ENCODE measurements at places on chromosomes 3 and 15.

GRCh38 chr3:53194210-53195065 lies 33.4 kb downstream of the PRKCD start:
- DNase-seq: no peak

- no peak for DNase-seq
Measured at GRCh38 chr15:39511916-39512260, 69.0 kb upstream of the THBS1 start.

DNA sequence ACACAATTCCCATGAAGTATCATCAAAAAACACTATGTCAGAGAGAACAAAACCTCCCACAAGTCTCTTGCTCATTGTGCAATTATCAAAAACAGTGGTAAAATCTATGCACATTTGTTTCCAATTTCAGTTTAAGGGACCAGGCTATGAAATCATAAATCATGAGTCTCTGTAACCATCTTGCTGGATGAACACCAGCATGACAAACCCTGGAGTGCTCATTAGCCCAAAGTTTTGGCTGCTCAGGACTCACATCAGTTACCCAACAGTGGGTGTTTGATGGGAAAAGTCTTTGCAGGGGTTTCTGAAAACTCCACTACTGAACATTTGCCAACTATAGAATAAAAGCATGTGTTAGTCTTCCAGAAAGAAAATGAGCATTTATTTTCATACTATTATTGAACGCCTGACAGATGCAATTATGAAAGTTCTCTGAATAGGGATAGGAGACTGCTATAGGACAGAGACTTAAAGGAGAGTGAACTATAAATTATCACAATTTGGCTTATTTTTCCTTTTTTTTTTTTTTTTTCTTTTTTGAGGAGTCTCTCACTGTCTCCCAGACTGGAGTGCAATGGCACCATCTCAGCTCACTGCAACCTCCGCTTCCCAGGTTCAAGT lies 240.8 kb upstream of the KCNMB2 start:
- no peak for DNase-seq

- no peak for DNase-seq
Measured at GRCh38 chr3:141368925-141369794, 856 bp downstream of the ZBTB38 start.

- DNase-seq: no peak
Measured at GRCh38 chr3:28066020-28066419, 175.4 kb upstream of the CMC1 start.

DNA sequence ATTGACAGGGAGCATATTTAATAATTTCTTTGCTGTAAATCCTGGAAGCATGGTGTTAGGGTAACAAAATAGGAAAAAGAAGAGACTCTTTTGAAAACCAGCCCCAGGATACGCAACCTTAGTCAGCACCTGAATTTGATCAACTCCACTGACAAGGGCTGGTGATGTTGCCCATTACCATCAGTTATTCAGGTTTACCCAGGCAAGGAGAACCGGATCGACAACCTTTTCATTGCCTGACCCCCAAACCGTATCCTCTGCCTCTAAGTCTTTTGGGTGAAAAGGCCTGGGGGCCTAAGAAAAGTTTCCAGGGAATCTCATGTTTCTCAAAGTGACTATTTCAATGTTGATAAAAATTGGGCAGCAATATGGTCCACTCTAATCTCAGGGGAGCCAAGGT lies 313.3 kb downstream of the KBTBD8 start:
- DNase-seq: no peak

DNA sequence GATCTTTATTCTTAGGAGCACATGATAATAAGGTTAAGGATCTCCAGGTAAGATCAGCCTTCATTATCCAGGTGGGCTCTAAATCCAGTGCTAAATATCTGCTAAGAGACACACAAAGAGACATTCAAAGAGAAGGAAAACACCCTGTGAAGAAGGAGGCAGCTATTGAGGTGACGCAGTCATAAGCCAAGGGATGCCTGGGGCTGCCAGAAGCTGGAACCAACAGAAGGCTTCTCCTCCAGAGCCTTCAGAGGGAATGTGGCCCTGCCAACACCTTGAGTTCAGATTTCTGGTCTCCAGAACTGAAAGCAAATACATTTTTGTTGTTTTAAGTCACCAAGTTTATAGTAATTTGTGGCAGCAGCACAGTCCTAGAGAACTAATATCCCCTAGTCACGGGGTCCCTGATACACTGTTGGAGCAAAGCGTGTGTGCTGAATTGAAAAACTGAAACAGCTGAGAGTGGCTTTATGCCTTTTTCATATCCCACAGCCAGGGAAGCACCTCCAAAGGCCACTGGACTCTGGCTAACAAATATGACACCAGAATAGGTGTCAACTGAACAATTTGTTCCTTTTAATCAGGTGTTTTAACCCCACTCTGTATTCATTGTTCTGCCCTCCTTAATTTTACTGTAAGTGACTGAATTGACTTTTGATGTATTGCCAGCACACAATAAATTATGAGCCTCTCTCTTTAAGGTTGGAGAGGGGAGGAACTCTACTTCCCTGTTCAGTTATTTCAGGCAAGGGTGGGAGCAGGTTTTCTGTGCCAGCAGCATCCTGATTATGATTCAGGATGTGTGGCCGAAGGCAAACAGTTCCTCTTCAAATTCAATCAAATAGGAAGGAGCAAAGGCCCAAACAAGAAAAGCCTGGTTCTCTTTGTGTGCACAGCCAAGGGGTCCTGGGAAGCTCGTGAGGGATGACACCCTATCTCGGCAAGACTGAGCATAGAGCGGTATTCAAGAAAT lies 151.8 kb upstream of the HES1 start:
- DNase-seq: no peak

DNA sequence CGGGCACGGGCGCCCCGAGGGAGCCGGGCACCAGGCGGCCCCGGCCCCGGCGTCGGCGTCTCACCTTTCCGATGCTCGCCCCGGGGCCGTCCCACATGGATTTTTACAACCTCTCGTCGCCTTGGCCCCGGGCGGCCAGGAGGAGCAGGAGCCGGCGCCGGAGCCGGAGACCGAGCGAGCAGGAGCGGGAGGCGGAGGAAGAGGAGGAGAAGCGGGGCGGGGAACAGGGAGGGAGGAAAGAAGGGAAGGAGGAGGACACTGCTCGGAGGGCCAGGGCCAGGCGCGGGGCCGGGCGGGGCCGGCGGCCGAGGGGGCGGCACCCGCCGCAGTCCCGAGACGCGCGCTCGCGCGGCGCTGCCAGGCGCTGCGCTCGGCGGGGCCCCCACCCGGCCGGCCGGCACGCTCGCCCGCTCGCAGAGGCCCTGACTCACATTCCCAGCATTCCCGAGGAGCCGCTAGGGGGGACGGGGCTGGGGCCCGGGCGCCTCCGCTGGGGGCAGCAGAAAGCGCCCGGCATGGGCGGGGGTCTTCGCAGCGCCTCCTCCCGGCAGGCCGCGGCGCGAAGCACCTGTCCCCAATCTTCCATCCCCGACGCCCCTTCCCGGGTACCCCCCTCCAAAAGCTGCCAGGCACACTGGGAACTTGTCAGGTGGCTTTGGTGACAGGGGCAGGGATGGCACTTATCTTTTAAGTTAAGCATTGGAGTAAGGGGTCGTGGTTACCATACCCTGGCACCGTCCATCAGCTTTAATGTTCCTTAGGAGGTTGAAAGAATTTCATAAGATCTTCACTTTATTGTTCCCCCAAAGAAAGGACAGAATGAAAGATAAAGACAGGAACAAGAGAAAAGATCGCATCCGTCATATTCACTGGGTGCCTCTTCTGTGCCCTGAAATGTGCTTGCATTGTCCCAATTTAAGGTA lies at the start of gene ERC2:
Gene ERC2, minus strand, starts transcription at position 284 of the 923 bp plus-strand sequence.
- peak; percentile 19 for DNase-seq

- no peak for DNase-seq
Measured at GRCh38 chr3:5568451-5568850, 380.9 kb downstream of the EDEM1 start.

DNA sequence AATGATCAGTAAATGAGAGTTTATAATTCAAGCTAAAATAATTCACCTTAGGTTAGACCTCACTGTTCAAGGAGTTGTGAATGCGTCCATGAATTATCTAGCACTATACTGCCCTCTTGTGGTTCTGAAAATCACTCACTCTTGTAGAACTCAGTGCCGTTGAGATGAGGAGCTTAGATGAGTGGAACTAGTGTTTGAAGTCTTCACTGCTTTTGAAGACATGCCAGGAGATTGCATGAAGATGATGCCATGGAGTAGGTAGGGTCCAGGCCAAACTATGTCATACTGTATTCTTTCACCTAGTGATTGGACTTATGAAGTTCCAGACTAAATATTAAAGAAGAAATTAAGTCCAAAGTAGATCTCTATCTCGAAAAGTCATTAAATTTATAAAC lies 28.8 kb downstream of the LYSMD4 start:
- no peak for DNase-seq

DNA sequence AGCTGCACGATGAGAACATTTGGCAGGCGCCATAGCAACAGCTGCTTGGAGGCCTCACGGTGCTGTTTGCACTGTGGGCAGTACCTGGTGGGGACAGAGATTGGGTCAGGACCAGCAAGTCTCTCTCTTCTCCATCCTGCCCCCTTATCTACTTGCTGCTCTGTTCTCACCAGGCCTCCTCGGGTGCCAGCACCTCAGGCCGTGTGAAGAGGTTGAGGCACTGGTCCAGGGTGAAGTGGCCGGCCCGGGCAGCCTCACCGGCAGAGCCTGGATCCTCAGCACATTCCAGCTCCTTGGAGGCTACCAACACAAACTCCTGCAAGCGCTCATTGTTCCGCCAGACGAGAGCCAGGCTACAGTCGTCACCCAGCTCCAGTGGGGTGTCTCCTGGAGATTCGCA lies 6.2 kb upstream of the QARS1 start:
- no peak for DNase-seq

- DNase-seq: no peak
Measured at GRCh38 chr3:52030714-52031310, 25.6 kb downstream of the DUSP7 start.

DNA sequence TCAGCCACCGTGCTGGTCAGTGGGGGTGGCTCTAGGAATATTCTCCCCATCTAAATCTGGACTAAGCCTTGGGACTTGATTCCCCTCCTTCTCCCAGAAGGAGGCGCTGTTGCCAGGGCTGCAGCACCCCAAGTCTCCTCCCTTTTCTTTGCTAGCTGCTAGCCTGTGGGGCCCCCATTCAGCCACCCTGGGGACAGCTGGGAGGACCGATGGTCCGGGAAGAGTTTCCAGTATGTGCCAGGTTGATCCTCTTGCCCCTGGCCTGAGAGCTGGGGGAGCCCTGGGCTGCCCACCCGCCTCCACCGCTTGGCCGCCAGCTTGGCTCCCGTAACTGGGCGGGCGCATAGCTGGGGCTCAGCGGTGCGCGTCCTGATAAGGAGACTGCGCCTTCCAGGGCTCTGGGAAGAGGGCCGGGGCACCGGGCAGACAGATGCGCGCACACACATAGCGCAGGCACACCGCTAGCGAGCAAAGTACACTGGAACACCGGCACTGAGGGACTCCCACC lies 4.2 kb downstream of the SMAD6 start:
- no peak for DNase-seq

DNA sequence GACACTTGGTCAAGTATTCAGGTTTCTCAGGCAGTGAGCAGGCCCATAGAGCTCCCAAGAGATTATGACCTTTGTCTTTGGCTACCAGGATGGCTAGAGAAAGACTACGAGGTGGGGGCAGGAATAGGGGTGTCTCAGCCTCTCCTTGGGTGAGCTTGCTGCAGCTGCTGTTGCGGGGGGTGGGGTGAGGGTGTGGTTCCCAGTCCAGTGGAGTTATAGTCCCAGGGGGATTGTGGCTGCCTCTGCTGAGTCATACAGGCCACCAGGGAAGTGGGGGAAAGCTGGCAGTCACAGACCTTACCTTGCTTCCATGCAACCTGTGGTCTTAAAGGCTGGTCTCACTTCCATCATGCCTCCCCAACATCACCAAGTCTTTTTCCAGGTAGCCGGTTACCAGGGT lies 31.7 kb downstream of the ATP2C1 start:
- peak; percentile 4 for DNase-seq

DNA sequence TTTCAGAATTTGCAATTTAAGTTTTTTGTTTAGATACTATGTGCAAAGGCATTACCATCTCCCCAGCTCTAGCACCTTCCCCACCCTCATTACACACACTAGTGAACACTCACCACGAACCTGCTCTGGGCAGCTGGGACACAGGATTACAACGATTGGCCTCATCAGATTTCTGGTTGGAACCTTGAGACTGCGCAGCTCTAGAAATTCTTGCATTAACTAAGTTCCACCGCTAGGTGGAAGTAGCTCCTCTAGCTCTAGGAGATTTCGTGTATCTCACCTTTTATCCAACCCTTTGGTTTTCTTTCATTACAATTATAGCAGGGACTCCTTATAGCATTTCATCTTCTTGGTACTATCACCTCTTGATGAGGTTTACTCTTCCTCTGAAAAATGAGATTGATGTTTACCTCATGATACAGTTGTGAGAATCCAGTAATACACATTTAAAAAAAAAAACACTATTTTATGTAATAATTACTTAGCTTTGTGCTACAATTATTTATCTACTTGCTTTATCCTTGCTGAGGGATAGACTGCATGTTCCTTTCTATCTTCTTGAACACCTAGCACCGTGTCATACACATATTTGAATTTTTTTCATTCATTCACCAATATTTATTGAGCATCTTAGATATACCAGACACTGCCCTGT lies 28.7 kb upstream of the PLOD2 start:
- DNase-seq: peak; percentile 1

DNA sequence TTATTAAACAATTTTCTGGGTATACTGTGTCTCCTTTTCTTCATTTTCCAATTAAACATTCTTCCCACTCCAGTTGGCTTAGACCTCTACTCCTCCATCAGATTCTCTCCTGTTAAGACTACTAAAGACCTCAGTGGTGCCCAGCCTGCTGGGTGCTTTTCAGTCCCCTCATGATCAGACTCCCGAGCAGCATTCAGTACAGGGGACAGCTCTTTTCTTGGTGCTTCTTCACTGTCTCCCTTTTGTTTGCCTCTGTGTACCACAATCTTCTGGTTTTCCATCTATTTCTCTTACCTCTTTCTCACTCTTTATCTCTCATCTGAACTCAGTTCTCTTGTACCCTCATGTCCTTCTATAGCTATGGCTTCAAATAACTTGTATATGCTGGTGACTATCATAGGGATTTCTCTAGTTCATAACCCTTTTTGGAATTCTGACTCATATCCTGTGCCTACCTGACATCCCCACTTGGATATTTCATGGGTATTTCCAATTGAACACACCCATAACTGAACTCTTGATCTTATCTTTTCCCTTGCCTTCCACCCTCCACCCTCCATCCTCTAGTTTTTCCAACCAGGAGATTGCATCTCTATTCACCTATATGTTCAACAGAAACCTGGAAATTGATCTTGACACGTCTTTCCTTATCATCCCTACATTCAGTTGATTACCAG lies 55.6 kb upstream of the ABHD10 start:
- no peak for DNase-seq

DNA sequence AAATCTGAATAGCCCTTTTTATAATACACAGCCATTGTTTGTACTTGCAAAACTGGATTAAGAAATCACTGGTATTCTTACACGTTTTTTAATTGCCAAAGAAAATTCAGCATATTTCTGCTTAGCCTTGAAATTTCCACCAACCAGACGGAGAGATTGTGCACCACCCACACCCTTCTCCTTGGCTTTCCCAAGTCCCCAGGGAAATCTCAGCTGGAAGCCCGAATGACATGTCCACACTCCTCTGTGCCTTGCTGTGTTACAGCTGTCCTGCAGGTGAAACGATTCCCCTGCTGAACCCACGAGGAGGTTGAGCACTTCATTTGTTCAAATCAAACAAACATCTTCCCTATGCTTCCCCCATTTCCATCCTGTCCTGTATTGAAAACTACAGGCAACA lies 49.6 kb upstream of the PPARG start:
- no peak for DNase-seq

GRCh38 chr15:31831596-31831995 lies 198.7 kb upstream of the CHRNA7 start:
- DNase-seq: no peak

GRCh38 chr3:179452176-179452564 lies 900 bp upstream of the GNB4 start:
- no peak for DNase-seq

GRCh38 chr3:114144909-114145688 lies 33.8 kb downstream of the DRD3 start:
- peak; percentile 50 for DNase-seq

All from stimulated activated CD4-positive, alpha-beta T cell treated with anti-CD3 and anti-CD28 coated beads, Interleukin-15, amount 100 ng/mL, for 24 hours (primary cell).